ENCODE measurements at places on chromosomes 5 and 9.
A peak's percentile ranks its signal among the peaks of the same experiment; 100 is the strongest.

GRCh38 chr5:132489871-132490483 is 596 bp downstream of the IRF1 start:
- DNase-seq, result no peak

- no peak for DNase-seq
Measured at GRCh38 chr5:130068988-130069387, 164.7 kb downstream of the CHSY3 start.

- peak; percentile 3 for DNase-seq
Measured at GRCh38 chr9:27471789-27472188, 52.3 kb upstream of the IFNK start.

DNA sequence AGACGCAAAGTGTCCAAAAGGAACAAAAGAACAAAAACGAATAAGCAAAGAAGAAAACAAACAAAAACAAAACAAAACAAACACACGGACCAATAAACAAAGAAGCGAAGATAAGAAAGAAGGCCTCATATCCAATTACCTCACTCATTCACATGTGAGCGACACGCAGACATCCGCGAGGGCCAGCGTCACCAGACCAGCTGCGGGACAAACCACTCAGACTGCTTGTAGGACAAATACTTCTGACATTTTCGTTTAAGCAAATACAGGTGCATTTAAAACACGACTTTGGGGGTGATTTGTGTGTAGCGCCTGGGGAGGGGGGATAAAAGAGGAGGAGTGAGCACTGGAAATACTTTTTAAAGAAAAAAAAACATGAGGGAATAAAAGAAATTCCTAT is 28.3 kb upstream of the WWC1 start:
- no peak for DNase-seq

DNA sequence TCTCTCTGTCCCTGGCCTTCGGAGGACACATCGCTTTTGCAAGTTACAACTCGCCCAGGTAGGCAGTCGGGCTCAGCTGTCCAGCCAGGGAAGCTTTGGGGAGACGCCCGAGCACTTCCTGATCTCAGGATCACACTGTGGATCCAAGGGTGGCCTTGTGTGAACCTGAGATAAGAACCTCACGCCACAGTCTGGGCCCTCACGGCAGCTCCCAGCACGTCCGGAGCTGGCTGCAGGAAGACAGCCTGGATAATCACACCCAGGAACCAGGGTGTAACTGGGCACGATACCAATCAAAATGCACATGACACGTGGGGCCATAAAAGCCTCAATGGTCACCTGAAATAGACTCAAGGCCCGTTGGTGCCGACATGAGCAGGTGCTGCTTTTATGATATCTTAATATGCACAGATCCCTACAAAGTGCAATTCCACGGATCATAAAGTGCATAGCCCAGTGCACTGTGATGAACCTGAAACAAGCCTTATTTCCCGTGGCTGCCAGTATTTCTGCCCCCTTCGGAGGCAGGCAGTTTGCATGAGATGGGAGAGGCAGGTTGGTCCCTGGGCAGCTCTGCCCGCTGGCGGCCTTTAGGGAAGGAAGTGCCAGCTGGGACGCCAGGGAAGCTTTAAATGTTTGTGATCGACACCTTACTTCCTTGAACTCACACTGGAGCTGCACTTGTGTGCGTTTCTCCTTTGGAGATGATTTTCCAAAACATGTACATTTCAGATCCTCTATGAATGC is 14.5 kb downstream of the SLC6A18 start:
- DNase-seq, result no peak

DNA sequence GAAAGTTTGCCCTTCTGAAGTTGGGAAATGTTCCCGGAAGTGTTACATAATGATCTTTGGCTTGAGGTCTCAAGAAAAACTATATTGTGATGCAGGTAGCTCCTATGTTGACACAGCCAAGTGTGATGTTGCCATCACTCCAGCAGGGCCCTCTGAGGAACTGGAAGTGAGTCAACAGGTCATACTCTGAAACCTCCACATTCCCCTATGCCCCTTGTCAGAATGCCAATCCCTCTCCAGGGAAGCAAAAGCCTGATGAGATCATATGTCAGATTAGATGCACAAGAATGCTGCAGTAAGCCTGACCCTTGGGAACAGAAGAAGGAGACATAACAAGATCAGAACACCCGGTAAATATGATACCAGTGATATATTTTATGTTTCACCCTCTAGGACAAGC is 66.8 kb upstream of the ITGA2 start:
- DNase-seq, result peak; percentile 27

GRCh38 chr5:88677943-88678769 is 204.8 kb downstream of the MEF2C start:
- DNase-seq, result no peak
